ENCODE measurements at places on chromosomes 16 and 17. TPM values are rescaled to one million over a fixed set of nuclear protein-coding genes. Genes with fewer than 3 reads are reported as not detected.
A peak's percentile ranks its signal among the peaks of the same experiment; 100 is the strongest.

DNA sequence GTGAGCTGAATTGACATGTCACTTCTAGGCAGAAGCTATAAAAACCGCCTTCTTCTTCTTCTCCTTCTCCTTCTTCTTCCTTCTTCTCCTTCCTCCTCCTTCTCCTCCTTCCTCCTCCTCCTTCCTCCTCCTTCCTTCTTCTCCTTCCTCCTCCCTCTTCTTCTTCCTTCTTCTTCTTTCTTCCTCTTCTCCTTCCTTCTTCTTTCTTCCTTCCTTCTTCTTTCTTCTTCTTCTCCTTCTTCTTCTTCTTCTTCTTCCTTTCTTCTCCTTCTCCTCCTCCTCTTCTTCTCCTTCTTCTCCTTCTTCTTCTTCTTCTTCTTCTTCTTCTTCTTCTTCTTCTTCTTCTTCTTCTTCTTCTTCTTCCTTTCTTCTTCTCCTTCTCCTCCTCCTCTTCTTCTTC lies 4.8 kb upstream of the FBXL19 start:
- DNase-seq = no peak

GRCh38 chr17:79789943-79790804 lies 6.7 kb downstream of the CBX8 start:
- DNase-seq = peak; percentile 75

DNA sequence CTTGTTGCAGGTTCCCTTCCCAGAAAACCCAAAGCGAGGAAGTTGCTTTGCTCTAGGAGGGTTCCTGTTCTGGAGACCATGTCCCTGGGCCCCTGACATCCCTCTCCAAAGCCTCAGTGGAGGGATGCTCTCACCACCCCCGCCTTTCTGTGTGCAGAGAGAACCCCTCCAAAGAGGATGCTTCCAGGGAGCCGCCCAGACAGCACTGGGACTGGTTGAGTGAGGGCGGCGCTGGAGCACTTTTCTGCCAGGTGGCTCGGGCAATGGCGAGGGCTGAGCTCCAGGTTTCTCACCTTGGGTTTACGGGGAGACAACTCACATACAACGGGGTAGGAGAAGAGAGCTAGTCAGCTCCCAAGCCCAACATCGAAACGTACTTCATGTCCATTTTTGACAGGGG lies 7.3 kb downstream of the EMC6 start:
- DNase-seq = no peak

DNA sequence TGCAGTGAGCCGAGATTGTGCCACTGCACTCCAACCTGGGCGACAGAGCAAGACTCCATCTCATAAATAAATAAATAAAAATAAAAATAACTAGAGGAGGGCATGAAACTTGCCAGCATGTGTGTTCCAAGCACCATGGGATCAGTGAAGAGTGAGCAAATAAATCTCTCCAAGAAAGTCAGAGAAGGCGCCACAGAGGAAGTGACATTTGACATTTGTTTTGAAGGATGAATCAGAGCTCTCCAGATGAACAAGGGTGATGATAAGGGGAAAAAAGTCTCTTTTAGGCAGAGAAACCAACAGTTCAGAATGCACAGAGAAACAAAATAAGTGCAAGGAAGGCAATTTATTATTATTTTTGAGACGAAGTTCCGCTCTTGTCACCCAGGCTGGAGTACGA lies 50.3 kb downstream of the IST1 start:
- DNase-seq = no peak

DNA sequence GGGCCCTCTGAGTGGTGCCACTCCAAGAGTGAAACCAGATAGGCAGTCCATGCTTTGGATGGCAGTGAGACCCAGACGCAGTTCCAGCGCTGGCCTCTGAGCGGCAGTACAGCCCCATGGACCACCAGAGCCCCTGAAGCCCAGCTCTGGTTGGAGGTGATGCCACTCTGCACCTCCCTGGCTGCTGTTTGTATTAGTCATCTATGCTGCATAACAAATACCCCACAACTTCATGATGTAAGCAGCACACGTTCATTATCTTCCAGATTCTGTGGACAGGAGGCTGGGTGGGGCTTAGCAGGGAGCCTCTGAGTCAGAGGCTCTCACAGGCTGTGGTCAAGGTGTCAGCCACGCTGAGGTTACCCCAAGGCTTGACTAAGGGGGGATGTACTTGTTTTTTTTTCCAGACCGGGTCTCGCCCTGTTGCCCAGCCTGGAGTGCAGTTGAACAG lies 5.1 kb upstream of the NME4 start:
- peak; percentile 71 for DNase-seq

- DNase-seq = no peak
Observed at GRCh38 chr17:1324201-1324771, 44.8 kb downstream of the TRARG1 start.

- no peak for DNase-seq
Observed at GRCh38 chr17:49467175-49467574, 27.9 kb upstream of the NGFR start.

GRCh38 chr16:31200821-31201568 lies 1.6 kb downstream of the PYCARD start:
- DNase-seq = peak; percentile 37

DNA sequence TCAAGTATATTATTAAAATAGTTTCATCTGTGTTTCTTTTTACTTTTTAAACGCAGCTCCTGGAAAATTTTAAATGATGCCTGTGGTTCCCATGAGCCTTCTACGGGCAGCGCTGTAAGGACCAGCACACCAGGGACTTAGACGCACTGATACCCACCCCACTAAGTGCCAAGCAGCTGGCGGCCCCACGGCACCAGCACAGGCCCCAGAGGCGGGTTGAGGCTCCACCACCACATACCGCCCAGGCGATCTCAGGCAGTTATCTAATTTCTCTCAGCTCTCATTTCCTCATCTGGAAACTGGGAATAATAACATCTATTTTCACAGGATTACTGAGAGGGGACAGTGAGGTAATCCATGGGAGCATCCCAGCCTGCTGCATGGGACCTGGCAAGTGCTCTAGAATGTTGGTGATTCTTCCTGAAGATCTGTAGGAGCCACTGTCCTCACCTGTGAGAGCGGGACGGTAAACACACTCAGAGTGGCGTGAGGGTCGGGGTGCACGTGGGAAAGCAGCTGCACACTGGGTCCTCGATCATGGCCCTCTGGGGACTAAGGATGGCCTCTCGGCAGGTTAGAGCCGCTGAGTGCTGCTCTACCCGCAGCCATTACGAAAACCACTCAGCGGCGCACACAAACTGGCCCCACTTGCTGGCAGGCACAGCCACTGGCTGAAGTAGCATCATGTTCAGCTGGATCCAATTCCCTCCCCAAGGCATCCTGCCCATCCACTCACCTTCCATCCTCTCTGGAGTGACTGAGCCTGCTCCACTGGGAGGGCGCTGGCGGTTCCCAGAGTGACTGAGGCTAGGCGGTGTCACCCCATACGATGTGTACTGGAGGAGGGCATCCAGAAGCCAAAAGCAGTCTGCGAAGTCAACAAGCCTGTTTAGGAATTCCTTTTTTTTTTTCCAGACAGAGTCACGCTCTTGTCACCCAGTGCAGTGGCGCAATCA lies 17.6 kb upstream of the SLC38A8 start:
- DNase-seq = no peak

DNA sequence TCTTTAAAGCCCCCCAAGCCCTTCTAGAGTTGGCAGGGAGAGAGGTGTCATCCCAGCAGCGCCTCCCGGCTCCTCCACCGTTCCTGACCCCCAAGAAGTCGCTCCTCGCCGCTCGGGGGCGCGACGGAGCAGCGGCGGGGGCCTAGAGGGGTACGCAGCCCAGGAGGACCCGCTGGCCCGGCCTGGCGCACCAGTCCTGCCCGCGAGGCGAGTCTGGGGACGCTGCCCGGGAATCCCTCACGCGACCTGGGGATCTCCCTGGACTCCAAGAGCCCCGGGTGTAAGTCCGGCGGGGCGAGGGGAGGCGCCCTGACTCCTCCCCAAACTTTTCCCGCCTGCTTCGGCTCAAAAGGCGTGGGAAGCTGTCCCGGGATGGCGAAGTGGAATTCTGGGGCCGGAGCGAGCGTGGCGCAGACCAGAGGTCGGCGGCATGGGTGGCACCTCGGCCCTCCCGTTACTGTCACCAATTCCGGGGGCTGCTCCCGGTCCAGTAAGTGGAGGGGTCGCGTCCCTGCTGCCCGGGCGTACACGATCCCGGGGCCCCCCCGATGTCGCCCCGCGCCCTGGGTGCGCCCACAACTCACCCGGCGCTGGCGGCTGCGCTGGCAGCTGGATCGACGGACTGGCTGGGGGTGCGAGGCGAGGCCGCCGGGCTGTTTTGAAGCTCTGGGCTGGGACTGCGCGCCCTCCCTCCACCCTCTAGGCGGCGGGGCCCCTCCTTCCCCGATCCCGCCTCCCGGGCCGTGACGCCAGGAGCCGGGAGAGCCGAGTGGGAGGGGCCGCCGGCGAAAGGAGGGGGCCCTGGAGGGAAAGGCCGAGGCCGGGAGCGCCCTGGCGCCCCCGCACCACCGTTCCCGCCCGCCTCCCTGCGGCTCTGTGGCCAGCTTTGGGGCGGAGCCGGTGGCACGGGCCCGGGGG lies at the start of gene EMP2:
EMP2 (minus strand) TSS at position 634 of the 918 bp plus-strand sequence. CDS start 32,981 bp downstream, outside the sequence.
- peak; percentile 93 for DNase-seq

DNA sequence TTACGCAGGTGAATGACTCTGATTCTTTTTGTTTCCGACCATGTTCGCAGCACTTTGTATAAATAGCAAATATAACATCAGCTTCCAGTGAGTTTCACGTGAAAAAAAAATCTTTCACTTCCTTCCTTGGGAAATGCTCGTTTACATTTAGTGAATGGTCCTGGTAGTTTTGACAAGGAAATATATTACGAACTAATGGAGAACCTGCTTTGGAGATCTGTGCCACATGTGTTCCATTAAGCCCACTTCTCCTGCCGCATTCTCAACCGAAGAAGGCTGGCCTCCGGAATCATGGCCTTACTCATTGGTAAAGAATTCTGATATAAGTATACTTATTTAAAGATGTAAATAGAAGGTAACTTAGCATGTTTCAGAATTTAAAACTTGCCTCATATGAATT lies 3.6 kb downstream of the CRAMP1 start:
- no peak for DNase-seq

DNA sequence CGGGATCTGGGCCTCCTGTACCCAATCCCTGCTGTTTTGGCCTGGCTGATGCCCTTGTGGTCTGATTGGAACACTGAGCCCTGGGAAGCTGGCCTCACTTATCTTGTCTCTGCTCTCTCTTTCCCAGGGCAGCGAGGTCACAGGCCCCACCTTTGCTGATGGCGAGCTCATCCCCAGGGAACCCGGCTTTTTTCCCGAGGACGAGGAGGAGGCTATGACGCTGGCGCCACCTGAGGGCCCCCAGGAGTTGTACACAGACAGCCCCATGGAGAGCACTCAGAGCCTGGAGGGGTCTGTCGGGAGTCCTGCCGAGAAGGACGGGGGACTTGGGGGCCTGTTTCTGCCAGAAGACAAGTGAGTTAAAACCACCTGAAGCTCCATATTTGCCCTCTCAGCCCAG lies 126.0 kb downstream of the RAB11FIP4 start:
- DNase-seq = peak; percentile 43

- DNase-seq = no peak
Observed at GRCh38 chr16:72536723-72537435, 364.9 kb upstream of the PMFBP1 start.

GRCh38 chr17:3911271-3912053 lies 4.8 kb downstream of the P2RX1 start:
- DNase-seq = no peak

GRCh38 chr16:57694725-57695679 lies at the start of gene DRC7:
Gene DRC7 (plus strand): TSS chr16:57694806. CDS start chr16:57697950, 3,144 bp downstream.
- peak; percentile 68 for DNase-seq

DNA sequence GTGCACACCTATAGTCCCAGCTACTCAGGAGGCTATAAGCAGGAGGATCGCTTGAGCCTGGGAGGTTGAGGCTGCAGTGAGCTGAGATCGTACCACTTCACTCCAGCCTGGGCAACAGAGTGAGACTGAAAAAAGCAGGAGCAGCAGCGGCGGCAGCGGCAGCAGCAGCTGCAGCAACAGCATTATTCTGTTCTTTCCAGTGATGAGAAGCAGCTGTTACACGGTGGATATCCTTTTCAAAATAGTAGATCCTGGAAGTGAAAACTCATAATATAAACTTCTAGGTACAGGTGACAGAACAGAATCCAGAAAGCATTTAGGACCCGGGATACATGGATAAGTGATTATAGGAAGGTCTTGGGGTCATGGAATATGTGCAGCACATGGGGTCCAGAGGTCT lies 17.8 kb upstream of the HNF1B start:
- no peak for DNase-seq

DNA sequence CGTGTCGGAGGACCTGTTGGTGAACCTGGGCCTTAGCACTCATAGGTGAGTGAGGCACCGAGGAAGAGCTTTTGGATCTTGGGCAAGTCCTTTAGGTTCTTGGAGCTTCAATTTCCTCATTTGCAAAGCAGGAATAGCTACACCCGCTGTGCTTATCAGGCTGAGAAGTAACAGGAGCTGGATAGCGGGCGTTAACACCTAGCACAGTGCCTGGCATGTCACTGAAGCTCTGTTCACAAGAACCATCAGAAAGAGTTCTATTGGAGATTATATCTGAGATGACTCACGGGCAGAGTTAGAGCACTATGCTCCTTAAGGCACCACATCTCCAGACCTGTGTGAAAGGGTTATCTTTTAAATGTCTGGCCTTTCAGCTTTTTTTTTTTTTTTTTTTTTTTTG lies 12.8 kb downstream of the MEOX1 start:
- DNase-seq = no peak

DNA sequence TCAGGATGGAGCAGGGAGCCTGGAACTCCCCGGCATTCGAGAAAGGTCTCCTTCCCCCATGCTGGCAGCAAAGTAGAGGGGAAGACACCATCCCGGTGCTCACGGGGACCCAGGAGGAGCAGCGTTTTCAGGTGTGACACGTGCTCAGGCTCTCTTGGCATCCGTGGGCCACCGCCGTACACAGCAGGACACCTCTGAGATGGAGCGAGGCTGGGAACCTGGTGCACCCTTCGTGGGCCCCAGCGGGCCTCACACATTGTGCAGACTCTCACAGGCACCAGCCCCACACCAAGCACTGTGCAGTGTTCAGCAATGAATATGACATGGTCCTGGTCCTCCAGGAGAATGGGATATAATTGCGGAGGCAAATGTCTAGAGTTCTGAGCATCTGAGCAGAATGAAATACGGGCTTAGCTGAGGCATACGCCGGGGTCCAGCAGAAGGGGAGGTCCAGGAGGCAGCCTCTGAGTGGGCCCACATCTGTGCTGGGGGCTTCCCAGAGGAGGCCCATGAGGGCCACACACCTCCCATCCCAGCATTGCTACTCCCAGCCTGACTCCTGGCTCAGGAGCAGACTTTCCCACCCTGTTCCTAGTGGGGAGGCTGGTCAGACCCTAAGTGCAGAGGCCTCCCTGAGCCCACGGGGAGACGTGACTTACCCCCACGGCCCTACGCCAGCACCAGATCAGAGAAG lies 72.6 kb downstream of the ABR start:
- no peak for DNase-seq

GRCh38 chr17:7929158-7930023 lies at the start of gene KCNAB3:
Gene KCNAB3 (minus strand): TSS chr17:7929856. CDS start chr17:7929435, 421 bp downstream.
- no peak for DNase-seq

DNA sequence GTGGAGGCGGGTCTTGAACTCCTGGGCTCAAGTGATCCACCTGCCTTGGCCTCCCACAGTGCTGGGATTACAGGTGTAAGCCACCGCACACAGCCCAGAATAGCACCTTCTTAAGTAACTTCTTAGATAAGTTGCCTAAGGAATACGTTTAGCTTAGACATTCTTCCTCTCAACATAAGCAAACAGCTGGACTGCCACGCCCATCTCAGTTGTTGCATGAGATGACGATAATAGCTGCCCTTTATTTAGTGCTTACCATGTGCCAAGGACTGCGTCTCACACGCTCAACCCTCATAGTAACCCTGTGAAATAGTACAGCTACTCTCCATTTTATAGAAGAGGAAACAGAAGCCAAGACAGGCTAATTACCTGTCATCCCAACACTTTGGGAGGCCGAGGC lies 11.8 kb downstream of the HASPIN start:
- DNase-seq = no peak

Gene CAMTA2
- total RNA-seq = 32.3 TPM

Gene CA7
- not detected for total RNA-seq

Gene BICDL2
- total RNA-seq = 70.9 TPM

Gene DDX52
- total RNA-seq = 141 TPM

Gene CD300LF
- not detected for total RNA-seq
